ENCODE measurements at places on chromosomes 3 and 15.
A peak's percentile ranks its signal among the peaks of the same experiment; 100 is the strongest.

DNA sequence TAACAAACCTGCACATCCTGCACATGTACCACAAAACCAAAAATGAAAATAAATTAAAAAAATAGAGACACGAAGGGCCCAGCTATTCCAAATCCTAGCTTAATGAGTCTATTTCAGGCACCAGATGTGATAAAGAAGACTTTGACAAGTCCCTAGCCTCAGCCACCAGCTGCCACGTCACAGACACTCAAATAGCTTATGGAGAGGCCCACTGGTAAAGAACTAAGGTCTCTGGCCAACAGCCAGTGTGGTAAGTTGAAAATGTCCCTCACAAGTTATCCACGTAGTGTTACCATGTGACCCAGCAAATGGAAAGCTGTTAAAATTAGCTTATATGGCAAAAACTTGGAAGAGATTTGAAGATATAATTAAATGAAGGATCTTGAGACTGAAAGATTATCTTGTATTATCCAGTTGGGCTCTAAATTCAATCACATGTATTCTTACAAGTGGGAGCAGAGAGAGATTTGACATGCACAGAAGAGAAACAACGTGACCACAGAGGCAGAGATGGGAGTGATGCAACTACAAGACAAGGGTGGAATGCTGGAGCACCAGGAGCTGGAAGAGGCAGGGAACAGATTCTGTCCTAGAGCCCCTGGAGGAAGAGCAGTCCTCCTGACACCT lies 10.9 kb downstream of the ACSBG1 start:
- no peak for DNase-seq

GRCh38 chr3:34008191-34008590 lies 209.8 kb downstream of the PDCD6IP start:
- no peak for DNase-seq

DNA sequence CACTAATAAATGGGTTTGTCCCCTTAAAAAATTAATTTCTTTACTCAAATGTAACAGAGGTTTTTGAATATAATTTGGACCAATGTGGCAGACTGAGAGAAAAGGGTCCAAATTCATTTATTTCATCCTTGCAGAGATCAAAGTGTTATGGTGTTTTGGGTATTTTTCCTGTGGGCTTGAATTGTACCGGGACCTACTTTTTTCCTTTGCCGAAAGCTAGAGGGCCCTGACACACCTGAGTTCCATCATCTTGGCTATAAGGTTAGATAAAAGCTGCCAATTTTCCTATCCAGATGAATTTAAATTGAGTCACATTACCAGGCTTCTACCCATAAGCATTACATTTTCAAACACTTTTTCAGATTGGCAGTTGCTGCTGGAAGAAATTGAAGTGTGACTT lies 908 bp downstream of the CCNB2 start:
- no peak for DNase-seq

- peak; percentile 43 for DNase-seq
Measured at GRCh38 chr15:90047956-90048575, 46.9 kb downstream of the ZNF710 start.

GRCh38 chr15:77598644-77599043 lies 34.1 kb downstream of the LINGO1 start:
- DNase-seq: no peak

GRCh38 chr3:24522146-24522579 lies 27.5 kb upstream of the THRB start:
- no peak for DNase-seq

DNA sequence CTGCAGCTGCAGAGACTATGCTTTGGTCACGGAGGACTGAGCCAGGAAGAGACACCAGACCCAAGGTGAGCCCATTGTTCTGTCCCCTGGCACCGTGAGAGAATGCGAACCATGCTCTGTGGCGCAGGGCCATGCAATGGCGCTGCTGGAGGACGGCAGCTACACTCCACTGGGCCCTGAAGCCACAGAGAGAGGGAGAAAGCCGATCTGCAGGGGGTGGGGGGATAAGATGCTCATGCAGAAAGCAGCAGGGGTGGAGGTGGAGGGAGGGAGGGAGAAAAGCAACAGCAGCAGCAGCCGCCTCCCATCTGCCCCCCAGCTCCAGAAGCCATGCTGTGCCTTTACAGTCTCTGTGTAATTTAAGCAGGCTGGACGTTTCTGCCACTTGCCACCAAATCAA lies 5.3 kb downstream of the BDH1 start:
- no peak for DNase-seq

DNA sequence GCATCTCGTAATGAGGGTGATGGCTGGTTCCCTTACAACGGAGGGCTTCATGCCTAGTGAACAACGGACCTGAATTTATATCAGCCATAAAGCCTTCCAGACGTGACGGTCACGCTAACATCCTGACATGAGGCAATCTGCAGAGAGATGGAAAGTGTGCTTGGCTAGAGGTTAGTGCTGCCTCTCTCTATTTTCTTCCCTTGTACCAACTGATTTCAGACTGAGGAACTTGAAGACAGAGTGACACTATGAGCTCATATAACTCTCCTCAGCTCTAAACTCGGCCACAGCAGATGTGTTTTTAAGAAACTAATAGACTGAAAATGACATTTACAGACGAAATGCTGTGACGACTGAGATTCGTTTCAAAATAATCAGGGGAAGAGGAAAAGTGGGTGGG lies 122.4 kb downstream of the XXYLT1 start:
- no peak for DNase-seq

- DNase-seq: no peak
Measured at GRCh38 chr15:64586984-64587383, 126.6 kb downstream of the ZNF609 start.

- DNase-seq: no peak
Measured at GRCh38 chr3:62798000-62798399, 77.2 kb downstream of the CADPS start.

DNA sequence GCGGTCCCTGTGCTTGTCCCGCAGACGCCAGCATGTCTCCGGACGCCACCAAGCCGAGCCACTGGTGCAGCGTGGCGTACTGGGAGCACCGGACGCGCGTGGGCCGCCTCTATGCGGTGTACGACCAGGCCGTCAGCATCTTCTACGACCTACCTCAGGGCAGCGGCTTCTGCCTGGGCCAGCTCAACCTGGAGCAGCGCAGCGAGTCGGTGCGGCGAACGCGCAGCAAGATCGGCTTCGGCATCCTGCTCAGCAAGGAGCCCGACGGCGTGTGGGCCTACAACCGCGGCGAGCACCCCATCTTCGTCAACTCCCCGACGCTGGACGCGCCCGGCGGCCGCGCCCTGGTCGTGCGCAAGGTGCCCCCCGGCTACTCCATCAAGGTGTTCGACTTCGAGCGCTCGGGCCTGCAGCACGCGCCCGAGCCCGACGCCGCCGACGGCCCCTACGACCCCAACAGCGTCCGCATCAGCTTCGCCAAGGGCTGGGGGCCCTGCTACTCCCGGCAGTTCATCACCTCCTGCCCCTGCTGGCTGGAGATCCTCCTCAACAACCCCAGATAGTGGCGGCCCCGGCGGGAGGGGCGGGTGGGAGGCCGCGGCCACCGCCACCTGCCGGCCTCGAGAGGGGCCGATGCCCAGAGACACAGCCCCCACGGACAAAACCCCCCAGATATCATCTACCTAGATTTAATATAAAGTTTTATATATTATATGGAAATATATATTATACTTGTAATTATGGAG lies 79.1 kb downstream of the SMAD6 start:
- no peak for DNase-seq

DNA sequence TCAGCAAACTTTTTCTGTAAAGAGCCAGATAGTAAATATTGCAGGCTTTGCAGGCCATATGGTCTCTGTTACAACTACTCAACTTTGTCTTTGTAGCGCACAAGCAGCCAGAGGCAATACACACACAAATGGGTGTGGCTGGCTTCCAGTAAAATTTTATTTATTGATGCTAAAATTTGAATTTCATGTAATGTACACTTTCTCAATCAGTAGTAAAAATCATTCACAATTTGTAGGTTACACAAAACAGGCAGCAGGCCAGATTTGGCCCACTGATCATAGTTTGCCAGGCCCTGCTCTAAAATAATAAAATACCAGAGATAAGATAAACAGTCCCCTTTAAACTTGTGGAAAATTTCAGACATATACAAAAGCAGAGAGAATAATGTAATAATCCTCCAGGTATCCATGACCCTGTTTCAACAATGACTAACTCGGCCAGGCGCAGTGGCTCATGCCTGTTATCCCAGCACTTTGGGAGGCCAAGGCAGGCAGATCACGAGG lies 330.3 kb downstream of the SHQ1 start:
- DNase-seq: no peak

DNA sequence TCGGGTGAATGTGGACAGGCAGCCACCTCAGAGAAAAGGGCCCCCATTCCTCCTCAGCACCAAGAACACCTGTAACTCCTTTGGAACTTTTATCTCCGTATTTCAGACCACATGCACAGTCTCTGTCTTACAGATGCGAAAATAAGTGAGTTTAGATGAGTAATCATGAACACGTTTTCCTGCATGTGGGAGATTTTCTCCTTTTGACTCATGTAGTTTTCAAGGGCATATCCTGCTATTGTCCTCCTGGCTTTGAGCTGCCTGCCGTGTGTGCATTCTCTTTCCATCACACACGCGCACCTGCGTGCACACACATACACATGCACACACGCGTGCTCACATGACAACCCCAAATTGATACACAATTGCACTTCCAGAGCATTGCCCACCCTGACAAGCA lies 239.2 kb downstream of the GABRG3 start:
- DNase-seq: no peak

DNA sequence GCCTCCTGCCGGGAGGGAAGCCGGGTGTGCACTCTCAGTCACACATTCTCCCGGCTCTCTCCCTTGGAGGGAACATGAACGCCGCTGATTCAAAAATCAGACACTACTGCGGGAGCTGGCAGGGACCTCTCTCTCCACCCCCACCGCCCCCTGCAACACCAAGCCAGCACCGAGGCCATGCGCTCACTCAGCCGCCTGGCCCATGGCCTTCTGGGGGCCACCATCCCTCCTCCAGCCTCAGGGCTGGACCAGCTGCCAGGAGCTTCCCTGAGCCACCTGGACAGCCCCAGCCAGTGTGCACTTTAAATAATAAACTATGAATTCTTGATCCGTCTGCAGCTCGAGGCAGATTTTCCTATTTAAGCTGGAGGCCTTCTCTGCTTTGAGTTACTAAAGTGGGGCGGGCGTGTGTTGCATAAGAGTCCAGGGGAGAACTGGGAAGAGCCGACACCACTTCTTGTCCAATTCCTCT lies 30.6 kb downstream of the ADAMTS17 start:
- no peak for DNase-seq

DNA sequence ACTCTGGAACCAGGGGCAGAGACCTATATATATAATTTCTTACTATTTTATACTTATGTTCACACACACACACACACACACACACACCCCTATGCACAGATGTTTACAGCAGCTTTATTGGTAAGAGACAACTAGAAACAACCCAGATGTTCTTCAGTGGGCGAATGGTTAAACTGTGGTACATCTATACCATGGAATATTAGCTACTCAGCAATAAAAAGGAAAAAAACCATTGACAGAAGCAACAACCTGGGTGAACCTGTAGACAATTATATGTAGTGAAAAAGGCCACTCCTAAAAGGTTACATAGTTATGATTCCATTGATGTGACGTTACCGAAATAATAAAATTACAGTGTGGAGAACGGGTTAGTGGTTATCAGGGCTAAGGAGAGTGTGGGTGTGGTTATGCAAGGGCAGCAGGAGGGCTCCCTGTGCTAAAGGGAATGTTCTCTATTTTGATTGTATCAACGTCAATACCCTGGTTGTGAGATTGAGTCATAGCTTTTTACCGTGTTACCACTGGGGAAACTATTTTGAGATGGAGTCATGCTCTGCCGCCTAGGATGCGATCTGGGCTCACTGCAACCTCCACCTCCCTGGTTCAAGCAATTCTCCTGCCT lies 85.5 kb downstream of the FLNB start:
- DNase-seq: no peak

- peak; percentile 49 for DNase-seq
Measured at GRCh38 chr15:97652700-97653167, 307.8 kb upstream of the ARRDC4 start.

GRCh38 chr15:80467311-80467714 lies 63.1 kb downstream of the ARNT2 start:
- DNase-seq: no peak

DNA sequence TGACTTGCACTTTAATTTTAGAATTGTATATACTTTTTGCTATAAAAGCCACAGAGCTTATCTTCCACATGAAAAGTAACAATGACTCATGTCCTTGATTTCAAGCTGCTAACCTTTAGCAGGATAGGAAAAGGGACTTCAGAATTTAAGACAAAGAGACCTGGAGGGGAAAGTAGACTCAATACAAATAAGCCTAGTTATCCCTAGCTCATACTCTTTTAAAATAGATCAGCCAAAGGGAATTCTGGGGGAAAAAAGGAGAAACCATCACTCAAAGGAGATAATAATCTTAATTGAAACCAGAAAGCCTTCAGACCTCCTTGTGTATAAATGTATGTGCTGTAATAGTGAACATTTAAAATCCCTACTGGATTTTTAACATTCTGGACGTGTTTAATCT lies 930.3 kb downstream of the NTRK3 start:
- no peak for DNase-seq

DNA sequence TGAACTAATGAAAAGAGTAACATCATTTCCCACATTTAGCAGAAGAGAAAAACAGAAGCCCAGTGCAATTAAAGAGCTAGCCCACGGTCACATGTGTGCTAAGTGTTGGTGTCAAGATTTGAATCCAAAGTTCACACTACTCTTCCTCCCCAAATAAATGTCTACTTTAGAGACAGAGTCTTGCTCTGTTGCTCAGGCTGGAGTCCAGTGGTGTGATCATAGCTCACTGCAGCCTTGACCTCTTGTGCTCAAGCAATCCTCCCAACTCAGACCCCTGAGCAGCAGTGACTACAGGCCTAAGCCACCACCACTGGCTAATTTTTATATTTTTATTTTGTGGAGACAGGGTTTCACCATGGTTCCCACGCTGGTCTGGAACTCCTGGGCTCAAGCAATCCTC lies 4.8 kb downstream of the OSBPL10 start:
- DNase-seq: no peak

- no peak for DNase-seq
Measured at GRCh38 chr3:44887101-44887500, 12.7 kb downstream of the TGM4 start.

DNA sequence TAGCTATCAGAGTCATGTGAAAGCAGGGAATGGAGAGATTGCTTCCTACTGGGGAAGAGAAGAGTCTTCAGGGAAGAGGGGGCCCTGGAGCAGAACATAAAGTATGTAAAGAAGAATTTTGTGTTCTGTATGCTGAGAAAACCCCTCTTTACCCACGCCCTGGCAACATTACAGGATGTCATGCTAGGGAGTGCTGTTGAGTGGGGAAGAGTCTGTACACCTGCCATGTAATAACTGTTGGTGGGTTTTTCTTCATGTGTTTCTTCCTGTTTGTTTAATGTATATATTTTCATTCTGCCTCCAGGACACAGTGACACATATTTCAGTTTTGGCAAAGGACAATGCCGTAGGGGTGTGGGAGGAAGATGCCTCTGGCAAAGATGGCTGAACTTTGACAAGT lies 122.8 kb upstream of the LPP start:
- no peak for DNase-seq

DNA sequence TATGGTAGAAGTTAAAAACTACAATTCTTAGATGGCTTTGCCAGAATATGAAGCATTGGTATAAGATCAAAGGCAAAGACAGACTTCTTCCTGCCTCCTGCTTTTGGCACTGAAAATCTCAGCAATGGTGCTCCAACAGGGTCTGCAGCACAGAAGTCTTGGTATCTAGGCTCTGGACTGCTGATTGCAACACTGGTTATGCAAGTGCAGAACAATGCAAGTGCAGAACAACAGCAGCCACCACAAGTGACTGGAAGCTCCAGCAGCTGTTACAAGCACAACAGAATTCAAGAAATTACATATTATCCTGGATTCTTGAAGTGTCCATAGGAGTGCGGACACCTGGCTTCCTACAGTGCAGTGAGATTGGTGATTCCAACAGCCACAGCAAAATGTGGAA lies 33.7 kb downstream of the ZBTB20 start:
- no peak for DNase-seq
